ENCODE measurements at places on chromosomes 4 and X.

DNA sequence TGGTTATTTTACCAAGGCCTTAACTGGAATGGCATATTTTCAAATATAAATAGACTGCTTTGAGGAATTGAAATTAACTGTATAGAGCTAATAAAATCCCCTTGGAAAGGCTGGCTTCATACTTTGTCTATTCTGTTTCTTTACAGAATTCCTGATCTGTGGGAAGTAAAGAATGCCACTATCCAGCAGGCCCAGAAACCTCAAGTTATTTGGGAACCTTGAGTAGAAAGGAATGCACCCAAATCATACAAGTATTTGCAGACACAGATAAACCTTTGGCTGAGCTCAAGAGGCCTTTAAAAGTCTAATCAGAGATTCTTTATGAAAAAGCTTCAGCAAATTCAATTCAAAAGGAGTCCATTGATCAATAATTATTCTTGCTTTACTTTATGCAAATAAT lies 975.7 kb upstream of the PABPC4L start:
- no peak for DNase-seq

- DNase-seq = no peak
Measured at GRCh38 chr4:102037566-102037965, 247.0 kb downstream of the BANK1 start.

DNA sequence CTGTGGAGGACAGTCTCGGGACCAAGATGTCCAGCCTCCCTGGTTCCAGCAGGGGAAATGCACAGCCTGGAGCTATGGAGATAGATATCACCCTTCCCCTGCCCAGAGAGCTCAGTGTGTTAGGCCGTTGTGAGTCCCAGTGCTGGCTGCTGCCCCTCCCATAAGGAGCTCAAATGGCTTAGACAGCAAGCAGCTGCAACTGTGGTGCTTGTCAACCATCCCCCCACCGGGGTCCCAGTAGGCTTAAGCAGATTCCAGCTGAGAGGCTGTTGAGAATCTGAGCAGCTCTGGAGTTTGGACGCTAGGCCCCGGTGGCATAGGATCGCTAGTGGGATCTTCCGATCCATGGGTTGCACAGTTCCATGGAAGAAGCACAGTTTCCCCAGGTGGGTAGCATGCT lies 181.8 kb upstream of the POF1B start:
- DNase-seq = no peak

- no peak for DNase-seq
Measured at GRCh38 chr4:10688846-10689245, 4.3 kb upstream of the CLNK start.

- no peak for DNase-seq
Measured at GRCh38 chr4:26325191-26325590, 4.4 kb downstream of the RBPJ start.

GRCh38 chrX:57772637-57773036 lies 92.6 kb upstream of the NLRP2B start:
- DNase-seq = no peak

- DNase-seq = no peak
Measured at GRCh38 chr4:14877246-14878225, 124.7 kb upstream of the CPEB2 start.

- no peak for DNase-seq
Measured at GRCh38 chr4:152223600-152223999, 312.3 kb downstream of the FBXW7 start.

GRCh38 chr4:62080431-62080830 lies 880.3 kb downstream of the ADGRL3 start:
- no peak for DNase-seq

DNA sequence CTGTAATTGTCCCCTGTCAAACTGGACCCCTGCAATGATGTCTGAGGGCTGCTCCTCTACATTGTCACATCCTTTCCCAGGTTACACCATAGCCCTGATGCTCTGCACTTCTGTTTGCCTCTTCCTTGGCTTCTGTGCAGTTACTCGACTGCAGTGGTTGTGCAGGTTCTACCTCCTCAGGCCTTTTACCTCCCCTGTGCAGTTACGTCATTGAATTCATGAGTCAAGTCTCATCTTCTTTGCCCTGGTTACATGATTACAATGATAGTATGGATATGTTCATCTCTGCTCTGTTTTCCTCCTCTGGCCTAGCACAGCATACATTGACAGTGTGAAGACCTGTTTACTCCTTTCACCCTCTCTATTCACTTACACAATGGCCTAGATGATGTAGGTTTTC lies 83.2 kb downstream of the FAM47B start:
- no peak for DNase-seq

DNA sequence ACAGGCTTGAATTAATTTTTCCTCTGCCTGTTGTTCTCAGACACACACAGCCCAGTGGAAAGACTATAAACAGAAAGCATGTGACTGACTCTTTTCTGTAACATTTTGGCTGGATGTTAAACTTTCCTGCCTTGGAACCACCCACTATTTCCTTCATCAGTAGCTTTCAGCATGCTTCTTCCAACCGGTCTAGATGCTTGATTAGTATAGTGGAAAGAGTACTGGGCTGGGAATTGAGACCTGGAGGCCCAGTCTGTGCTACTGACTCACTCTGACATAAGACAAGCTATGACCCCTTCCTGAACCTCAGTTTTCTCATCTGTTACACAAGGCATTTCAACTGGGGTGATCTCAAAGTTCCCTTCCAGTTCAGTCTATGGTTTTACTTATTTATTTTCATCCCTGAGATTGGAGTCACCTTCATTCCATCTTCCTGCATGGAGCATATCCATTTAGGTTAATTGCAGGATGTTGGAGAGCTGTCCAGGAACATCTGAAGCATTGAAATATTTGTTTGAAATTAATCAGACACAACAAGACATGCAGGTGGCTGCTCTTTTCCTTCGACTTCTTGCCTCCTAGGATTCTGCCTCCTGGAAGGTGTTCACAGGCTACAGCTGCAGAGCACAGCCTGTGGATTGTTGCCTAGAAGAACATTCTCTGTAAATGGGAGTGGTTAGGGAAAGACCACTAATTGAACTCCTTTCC lies 173.4 kb downstream of the RTL9 start:
- no peak for DNase-seq

- DNase-seq = no peak
Measured at GRCh38 chr4:9849538-9849920, 68.1 kb downstream of the DRD5 start.

GRCh38 chr4:69584135-69584534 lies 55.3 kb downstream of the UGT2A2 start:
- no peak for DNase-seq

- DNase-seq = no peak
Measured at GRCh38 chr4:82789025-82789776, 9.4 kb downstream of the SCD5 start.

DNA sequence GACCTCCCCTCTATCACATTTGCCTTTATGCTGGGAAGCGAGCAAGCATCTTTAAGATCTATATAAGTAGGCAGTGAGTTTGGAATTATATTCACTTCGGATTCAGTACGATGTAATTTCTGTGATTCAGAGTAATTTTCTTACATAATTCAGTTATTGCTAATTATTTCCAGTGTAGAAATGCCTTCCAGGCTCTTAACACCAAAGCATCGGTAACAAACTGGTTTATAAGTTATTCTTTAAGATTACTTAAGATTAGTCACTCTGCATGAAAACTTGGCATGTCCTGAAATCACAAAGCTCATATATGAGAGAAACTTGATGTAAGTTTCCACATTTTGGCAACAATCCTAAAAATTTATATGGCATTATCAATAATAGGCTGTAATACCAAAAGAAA lies 120.8 kb downstream of the ADAMTS3 start:
- no peak for DNase-seq

- no peak for DNase-seq
Measured at GRCh38 chrX:71976753-71977152, 66.1 kb downstream of the NHSL2 start.

- no peak for DNase-seq
Measured at GRCh38 chr4:87698394-87698793, 48.3 kb downstream of the DMP1 start.

DNA sequence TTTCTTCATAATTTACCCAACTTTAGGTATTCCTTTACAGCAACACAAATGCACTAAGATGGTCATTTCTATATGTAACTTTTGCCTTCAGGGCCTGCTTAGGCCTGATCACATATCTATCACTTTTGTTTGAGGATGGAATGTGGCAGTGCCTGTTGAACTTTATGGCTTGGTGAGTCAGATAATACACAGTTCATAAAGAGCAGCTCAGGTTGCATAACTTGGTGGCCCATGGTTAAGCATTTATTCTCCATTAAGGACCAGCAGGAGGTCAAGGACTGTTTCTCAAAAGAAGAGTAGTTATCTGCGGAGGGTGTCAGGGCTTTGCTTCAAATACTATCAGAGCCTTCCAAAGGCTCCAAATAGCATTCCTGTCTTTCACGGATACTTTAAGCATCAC lies 124.1 kb upstream of the PDHA2 start:
- no peak for DNase-seq

All from NCI-H1092 (cell line).